Brain pericyte (primary cell): ENCODE measurements at places on chromosomes 4 and X.

GRCh38 chrX:128781506-128781905, 729.3 kb upstream of the ACTRT1 start:
- no peak for DNase-seq

- DNase-seq, result no peak
These were observed 197.1 kb downstream of the RASL11B start for GRCh38 chr4:53059256-53059655.

GRCh38 chrX:140521393-140521792, 16.5 kb upstream of the SOX3 start:
- no peak for DNase-seq

GRCh38 chrX:136710325-136710951, 62.5 kb downstream of the CD40LG start:
- DNase-seq, result no peak

- no peak for DNase-seq
These were observed 236.9 kb downstream of the CAMK2D start for GRCh38 chr4:113524505-113525186.

DNA sequence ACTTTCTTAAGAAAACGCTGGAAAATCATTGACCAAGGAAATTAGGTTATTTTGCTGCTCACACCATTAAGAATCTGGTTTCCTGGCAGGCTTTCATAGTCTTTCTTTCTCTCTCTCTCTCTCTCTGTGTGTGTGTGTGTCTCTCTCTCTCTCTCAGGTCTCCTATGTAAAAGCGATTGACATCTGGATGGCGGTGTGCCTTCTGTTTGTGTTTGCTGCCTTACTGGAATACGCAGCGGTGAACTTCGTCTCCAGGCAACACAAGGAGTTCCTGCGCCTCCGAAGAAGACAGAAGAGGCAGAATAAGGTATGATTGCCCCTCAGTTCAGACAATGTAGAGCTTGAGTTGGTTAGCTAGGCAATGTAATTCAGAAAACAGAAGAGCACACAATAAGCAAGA, 161.2 kb downstream of the GLRA2 start:
- DNase-seq, result no peak

DNA sequence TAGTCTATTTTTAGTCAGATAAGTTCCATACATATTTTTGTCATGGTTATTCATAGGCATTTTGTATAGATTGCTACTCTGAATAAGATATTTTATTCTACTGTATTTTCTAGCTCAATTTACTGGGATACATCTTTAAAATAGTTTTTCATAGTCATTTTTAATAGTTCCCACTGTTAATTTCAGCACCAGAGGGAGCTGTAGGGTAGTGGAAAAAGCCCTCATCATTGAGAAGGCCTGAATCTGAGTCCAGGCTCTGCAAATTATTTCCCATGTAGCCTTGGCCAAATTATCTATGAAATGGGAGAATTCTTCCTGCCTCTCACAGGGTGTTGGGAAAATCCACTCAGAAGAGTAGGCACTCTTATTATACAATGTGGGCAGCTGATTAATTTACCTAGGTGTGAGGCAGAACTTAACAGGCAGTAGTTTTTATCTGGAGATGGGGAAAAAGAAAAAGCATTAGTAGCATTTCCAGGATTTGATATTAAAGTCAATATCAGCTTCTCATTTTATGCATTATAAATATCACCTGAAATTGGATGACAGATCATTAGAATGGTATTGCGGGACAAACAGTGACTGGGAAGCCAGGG, 102.9 kb upstream of the PAQR3 start:
- DNase-seq, result no peak

GRCh38 chr4:15294202-15294601, 133.6 kb upstream of the C1QTNF7 start:
- no peak for DNase-seq

DNA sequence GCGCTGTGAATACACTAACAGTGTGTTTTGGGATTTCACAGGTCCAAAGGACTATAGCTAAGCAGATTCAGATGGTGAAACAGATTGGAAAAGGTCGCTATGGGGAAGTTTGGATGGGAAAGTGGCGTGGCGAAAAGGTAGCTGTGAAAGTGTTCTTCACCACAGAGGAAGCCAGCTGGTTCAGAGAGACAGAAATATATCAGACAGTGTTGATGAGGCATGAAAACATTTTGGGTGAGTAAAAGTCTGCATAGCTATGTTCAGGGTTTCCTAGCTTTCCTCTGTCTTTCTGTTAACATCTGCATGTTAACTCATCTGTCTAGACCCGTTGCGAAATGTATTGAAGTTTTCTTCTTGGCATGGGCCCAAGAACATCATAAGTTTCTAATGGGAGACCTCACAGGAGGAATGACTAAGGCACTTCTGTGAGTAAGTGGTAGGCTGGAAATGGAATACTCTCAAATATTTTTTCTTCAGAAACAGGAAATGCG, 372.1 kb downstream of the BMPR1B start:
- peak; percentile 91 for DNase-seq

- DNase-seq, result no peak
These were observed at the start of gene BEX3 for GRCh38 chrX:103376118-103376978. Gene BEX3 (plus strand): TSS chrX:103376538. CDS start chrX:103377522, 984 bp downstream.
